ENCODE measurements at places on chromosomes 13 and 19.

- no peak for DNase-seq
Measured at GRCh38 chr13:26956522-26957142, 196.0 kb upstream of the GPR12 start.

GRCh38 chr19:13712767-13713201, 51.5 kb upstream of the MRI1 start:
- no peak for DNase-seq

- DNase-seq, result no peak
Measured at GRCh38 chr19:18008814-18009213, 844 bp downstream of the ARRDC2 start.

DNA sequence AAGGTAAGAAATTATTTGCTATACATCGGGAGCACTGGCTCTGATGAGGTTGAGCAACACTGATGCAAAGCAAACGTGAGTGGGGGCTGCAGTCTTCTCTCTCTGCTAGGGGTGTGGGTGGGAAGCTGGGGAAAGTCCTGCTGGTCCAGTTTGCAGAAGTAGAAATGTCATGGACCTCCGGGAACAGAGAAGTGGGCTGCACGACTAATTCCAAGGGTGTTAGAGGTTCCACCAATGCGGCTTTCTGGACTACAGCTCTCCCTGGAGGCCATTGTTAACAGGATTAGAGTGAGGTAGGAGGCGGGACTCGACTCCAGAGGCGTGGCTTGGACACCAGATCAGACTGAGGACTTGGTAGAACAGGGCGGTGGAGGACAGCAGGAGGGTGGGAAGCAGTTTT, 5.7 kb upstream of the FBXO27 start:
- no peak for DNase-seq

- DNase-seq, result no peak
Measured at GRCh38 chr19:7223429-7223828, 70.8 kb downstream of the INSR start.

DNA sequence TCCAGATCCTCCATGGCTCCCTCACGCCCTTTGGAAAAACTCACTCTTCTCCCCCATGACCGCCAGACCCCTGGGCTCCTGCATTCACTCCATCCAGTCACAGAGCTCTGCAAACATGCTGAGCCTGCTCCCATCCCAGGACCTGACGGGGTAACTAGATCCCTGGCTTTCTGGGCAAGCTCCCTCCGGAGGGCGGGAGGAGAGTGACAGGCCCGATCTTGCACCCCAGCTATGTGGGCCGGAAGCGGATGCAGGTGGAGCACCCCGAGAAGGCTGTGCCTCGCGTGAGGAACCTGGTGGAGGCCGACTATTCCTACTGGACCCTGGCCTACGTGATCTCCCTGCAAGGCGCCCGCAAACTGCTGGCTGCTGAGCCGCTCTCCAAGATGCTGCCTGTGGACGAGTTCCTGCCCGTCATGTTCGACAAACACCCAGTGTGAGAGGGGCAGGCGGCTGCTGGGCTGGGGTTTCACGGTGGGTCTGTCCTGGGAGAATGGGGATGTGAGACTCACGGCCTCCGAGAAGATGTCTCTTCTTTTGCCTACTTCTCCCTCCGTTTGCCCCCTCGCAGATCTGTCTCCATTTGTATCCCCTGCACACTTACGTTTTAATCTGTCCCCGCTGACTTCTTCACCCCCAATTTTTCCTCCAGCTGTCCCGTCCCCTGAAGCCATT, 25.2 kb downstream of the COLGALT1 start:
- DNase-seq, result no peak

DNA sequence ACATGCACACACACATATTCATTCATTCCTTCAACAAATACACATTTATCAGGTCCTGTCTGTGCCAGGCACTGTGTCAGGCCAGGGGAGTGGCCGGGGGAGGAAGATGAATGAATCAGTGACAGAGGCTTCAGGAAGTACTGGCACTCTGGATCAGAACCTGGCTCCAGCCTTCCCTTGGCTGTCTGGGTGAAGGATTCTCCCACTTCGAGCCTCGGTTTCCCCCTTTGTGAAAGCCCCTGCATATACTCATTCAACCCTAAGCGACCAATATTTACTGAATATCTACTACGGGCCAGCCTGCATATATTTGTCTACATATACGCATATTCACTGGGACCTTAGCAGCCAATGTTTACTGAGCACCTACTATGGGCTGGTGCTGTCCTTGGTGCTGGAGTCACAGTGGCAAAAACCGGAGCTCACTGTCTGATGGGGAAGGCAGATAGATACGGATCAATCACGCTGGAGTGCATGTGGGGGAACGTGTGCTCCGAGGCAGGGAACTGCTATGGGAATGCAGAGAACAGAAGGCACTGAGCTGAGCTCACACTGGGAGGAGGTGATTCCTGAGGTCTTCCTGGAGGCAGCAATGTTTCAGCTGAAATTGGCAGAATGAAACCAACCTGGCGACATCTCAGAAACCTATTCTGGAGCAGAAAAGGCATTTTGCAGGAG, 636 bp upstream of the ZNF579 start:
- no peak for DNase-seq

GRCh38 chr19:46606019-46606418, 4.9 kb downstream of the CALM3 start:
- peak; percentile 45 for DNase-seq

- DNase-seq, result no peak
Measured at GRCh38 chr13:108345016-108345415, 75.5 kb downstream of the TNFSF13B start.

DNA sequence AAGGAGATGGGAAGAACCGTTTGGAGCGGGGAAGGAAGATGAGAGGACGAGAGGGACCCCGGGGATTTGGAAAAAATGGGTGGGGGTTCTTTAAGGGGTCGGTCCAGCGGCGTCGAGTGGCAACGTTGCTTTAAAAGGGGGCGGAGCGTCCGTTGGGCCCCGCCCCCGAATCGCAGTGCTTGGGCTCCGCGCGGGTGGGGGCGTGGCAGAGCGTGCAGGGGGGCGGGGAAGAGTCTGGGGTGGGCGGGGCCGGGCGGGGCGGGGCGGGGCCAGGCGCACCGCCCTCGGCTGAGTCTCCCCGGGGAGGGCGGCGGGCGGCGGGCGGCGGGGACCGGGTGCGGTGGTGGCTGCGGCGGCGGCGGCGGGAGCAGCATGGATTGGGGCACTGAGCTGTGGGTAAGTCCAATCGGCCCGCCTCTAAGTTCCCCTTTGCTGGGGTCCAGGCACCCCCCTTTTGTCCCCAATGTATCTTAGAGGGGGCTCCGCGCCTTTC, at the start of gene TRIP10:
TRIP10 (plus strand) TSS at position 291 of the 493 bp plus-strand sequence; CDS start at position 373, 82 bp downstream.
- peak; percentile 93 for DNase-seq

DNA sequence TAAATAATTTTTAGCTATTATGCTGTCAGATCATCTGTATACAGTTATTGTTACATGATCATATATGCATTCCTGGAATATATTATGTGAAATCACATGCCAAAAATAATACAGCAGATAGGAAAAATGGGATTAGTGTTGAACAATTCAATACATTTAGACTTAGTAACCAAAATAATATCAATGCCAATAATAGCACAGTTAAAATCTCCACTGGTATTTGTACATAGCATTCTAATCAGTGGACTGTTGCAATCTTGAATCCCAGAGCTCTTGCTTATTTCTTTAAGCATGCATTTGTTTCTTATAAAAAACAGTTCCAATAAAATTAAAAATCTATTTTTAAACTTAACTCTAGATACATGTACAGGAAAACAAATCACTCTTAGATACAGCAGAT, 2772.2 kb downstream of the PCDH9 start:
- DNase-seq, result no peak

DNA sequence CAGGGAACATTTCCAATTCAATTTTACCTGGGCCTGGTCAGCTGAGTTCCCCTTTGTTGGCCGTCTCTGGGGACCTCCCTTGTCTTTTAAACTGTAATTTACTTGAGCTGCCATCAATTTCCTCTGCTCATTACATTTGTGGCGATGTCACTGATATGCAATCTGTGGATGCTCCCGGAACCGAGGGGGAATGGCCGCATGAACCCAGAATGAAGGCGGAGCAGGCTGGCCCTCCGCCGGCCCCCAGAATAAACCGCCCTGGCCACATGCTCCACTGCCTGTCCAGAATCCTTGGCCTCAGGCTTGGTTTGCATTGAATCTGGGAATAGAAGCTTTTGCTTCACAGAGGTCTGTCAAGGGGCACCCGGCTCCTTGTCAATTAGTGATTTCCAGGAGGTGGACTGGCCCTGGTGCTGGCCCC, 276.8 kb downstream of the TEX29 start:
- no peak for DNase-seq

Measured in activated effector memory CD4-positive, alpha-beta T cell treated with anti-CD3 and anti-CD28 coated beads, Interleukin-2, amount 50 U/mL, for 16 hours (primary cell).